NCI-H524 (cell line): ENCODE measurements at places on chromosomes 12 and 14.

GRCh38 chr14:99687284-99688209 is 3.4 kb downstream of the CYP46A1 start:
- no peak for DNase-seq

DNA sequence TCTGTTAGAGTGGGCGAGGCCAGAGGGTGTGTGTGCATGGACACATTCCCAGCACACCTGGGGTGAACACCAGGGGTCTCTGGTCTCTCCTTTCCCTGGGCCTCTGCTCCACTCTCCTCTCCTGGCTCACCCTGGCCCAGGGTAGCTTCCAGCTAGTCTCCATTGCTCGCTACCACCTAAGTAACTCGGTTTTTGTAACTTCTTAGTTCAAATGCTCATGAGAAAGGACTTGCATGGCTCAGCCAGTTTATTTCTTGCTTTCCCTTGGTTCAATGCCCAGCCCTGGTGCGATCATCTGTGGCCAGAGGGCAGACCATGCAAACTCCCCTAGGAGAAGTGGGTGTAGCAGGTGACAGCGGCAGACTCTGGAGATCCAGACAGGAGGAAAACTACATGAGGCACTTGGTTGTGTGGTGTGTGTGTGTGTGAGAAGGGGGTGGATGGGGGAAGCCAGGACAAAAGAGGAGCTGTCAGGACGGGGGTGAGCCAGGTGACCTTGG is 8.9 kb upstream of the ACVR1B start:
- no peak for DNase-seq

GRCh38 chr14:33567731-33568130 is 383.1 kb downstream of the EGLN3 start:
- no peak for DNase-seq

DNA sequence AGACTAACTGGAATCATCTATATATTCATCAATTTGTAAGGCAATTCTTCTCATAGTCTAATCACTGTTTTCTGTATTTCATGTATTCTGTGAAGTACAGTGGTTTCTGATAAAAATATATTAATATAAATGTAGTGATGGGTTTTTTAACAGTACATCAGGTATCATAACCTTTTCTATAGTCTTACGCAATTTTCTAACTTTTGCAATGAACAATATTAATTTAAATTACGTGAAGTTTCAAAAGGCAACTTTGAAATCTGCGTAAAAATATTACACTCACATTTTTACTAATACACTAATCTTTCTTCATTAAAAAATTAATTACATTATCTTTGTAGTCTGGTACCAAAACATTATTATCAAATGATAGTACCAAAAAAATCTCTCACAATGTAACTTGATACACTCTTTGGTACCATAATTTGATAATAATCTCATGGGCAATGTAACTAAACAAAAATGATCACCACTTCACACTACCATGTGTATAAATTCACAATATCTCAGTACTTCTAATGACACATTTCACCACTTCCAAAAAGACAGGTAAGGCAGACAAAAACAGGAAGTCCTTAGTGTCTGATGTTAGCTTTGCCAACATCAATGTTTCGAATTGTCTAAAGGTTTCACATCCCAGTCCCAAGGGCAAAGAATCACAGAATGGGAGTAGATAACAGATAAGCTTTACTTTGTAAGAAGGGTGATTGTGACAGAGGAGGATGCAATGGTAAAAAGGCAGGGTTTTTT is 8.7 kb downstream of the DNAI7 start:
- DNase-seq, result no peak

GRCh38 chr12:64663015-64663414 is 52.7 kb downstream of the RASSF3 start:
- DNase-seq, result no peak

DNA sequence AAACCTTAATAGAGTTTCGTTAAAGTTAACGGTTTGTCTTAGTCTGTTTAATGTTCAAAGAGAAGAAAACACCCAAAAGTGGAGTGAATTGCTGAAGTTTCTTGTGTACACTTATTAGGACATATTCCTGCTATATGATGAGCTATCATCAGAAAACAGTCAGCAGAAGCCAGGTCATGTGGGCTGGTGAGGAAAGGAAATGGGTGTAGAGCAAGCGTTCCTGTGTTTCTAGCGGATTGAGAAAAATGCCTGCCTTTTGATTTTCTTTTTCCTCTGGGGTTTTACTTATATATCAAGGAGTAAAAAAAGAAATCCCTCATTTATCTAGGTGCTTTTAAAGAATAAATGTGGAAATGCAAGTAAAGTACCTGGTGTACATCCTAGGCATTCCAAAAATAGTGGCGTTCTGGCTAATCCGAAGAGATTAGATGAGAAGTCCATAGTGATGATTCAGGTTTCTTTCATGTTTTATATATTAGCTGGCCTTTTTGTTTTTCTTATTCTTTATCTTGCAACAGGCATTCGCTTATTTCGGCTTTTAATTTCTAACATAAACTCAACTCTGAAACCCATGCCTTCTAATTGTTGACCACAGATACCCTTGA is 50.7 kb downstream of the FLRT2 start:
- DNase-seq, result no peak

GRCh38 chr12:63508543-63508942 is 159.8 kb downstream of the DPY19L2 start:
- DNase-seq, result no peak

GRCh38 chr14:50647753-50648152 is 20.4 kb downstream of the SAV1 start:
- no peak for DNase-seq

GRCh38 chr12:71183846-71184245 is 26.0 kb upstream of the TSPAN8 start:
- DNase-seq, result no peak

GRCh38 chr14:94933486-94933885 is 163.6 kb upstream of the GSC start:
- DNase-seq, result no peak

DNA sequence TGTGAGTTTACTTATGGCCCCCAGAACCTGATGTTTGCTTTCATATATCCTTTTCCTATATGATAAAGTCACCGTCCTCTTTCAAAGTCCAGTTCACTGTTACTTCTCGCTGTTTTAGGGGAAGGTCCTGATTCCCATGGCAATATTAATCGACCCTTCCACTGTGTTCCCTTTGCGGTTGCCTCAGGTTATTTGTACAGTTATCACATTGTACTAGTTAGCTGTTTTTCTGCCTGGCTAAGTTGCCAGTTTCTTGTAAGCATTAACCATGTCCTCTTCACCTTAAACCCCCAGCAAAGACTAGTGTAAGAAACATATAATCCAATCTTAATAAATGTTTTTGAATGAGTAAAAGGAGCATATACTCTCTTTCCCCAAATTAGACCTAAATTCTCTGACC is 115.0 kb upstream of the PPFIA2 start:
- no peak for DNase-seq

DNA sequence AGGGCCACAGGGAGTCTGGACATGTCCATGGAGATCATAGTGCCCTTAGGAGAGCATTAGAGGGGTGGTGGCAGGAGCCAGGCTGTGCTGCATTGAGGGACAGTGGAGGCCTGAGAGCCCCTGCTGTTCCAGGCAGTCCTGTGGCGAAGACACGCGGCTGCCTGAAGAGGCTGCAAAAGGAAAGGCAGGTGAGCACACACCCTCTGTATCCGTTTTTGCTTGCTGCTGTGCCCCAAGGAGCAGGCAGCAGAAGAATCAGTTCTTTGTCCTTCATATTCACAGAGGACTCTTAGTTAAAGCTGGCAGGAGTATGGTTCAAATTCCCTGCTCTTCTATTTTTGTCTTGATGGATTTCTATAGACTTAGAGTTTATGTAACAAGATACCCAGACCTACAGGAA is 4.5 kb downstream of the SLC35E3 start:
- no peak for DNase-seq

GRCh38 chr12:14578646-14579045 is 11.0 kb upstream of the PLBD1 start:
- no peak for DNase-seq

- no peak for DNase-seq
Observed at GRCh38 chr14:29773990-29774389, 153.7 kb downstream of the PRKD1 start.

- no peak for DNase-seq
Observed at GRCh38 chr12:13536219-13536910, 339.8 kb downstream of the EMP1 start.

DNA sequence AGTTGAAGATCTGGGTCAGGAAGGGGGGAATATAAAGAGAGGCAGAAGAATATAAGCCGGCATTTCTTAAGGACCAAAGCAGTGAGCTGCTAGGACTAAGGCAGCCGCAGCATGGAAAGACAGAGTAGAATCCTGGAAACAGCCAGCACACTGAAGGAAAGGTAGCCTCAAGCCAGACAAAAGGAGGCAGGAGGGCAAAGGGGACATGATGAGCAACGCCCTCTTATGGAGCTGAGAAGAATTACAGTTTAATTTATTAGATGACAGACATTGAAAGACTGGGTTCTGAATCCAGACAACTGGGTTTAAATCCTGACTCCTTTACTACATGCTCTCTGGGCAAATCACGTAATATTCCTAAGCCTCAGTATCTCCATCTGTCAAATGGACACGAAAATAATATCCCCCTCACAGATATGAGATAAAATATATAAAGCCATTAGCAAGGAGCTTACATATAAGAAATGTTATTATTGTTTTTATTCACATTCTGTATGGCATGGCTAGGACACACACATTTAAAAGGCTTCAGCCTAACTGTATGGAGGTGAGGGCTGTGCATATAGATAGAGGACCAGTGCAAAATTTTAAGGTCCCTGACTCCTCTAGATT is 8.1 kb upstream of the PCED1B start:
- peak; percentile 8 for DNase-seq
